ENCODE measurements at places on chromosomes 11 and 22.
A peak's percentile ranks its signal among the peaks of the same experiment; 100 is the strongest.

DNA sequence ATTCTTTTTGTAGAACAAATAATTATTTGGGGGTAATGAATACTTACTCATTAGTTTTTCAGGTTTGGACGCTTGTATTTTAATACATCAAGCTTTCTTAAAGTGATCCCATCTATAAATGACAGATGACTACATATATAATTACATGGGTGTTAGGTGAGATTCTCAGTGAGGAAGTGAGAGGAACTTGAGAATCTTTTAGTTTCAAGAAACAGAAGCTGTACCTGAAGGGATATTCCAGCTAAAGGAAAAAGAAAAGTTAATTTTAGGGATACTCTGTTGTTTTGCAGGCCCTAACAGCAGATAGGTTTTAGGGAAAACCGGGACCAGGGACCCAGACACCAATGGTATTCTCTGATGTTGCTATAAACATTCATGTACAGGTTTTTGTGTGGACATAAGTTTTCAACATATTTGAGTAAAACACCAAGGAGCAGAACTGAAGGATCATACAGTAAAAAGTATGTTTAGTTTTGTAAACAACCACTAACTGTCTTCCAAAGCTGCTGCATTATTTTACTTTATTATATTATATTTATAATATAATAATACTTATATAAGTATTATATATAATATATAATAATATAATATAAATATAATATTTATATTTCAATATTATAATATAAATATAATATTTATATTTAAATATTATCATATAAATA is 24.1 kb upstream of the PHOX2A start:
- no peak for DNase-seq

GRCh38 chr11:71108013-71108865 is 144.1 kb downstream of the SHANK2 start:
- no peak for DNase-seq

DNA sequence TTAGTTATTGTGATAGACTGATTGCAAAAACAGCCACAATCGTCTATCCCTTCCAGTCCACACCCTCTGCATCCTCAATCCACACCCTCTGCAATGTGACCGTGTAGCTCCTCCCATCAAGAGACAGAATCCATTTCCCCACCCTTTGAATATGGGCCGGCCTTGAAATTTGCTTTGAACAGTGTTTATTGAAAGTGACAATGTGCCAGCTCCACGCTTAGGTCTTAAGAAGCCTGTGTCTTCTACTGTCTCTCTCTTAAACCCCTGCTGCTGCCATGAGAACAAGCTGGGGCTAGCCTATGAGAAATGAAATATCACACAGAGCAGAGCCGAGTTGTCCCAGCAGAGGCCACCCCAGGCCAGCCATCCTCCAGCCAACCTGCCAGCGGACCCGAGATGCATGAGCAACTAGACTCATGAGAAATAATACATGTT is 22.3 kb upstream of the MICAL2 start:
- peak; percentile 60 for DNase-seq

- peak; percentile 23 for DNase-seq
These were observed 7.4 kb downstream of the ATL3 start for GRCh38 chr11:63663809-63664208.

DNA sequence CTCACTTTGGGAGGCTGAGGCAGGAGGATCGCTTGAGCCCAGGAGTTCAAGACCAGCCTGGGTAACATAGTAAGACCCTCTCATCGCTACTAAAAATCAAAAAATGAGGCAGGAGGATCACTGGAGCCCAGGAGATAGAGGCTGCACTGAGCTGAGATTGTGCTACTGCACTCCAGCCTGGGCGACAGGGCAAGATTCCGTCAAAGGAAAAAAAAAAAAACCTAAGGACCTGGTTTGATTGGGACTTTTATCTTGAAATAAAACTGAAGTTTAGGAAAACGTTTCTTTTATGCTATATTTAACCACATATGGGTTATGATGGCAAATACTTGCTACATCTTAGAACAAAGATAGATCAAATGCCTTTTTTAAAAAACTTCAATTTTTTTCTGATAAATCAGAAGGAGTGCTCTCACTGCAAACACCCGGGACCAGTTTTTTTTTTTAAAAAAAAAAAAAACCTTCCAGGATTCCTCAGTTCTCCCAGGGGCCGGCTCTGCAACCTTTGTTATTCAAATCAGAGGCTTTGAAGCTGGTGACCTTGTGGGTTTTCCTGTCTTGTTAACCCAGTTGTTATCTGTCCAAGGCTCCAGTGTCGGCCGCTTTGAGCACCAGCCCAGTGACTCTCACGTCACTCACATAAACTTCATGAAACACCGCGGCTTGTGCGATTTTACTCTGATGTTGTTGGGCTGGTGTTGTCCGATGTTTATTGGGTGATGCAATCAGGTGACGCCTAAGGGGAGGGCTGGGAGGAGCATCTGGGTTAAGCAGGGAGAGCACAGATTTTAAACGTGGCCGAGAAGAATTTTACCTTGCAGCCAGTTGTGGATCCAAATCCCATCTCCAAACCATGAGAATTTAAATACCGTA is 24.7 kb upstream of the SLC22A12 start:
- peak; percentile 40 for DNase-seq

- no peak for DNase-seq
These were observed 13.8 kb downstream of the OLFML1 start for GRCh38 chr11:7499081-7499480.

GRCh38 chr22:46827781-46828180 is 65.3 kb downstream of the TBC1D22A start:
- no peak for DNase-seq

DNA sequence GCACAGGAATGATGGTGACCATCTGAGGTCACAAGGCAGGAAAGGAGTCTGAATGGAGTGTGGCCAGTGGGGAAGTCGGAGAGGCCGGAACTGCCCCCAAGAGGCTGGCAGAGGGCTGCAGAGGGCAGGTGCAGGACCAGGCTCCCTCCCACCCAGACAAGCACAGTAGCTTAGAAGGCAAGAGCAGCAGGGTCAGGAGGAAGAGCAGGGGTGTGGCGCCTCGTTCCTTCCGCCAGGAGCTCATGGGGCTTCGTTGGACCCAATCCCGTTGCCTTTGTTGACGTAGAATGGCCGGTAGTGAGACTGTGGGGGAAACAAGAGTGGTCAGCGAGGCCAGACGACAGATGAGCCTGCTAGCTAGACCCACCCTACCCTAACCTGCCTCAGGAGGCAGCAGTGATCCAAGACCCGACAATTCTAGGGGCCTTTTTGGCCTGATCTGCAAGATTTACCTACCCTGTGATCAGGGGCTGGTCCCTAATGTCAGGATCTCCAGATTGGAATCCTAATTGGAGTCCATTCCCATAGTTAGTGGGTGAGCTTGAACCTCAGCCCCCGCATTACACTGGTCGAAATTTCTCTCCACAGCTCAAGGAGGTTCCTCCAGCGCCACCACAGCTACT is 25.6 kb downstream of the TRIM29 start:
- DNase-seq: no peak

DNA sequence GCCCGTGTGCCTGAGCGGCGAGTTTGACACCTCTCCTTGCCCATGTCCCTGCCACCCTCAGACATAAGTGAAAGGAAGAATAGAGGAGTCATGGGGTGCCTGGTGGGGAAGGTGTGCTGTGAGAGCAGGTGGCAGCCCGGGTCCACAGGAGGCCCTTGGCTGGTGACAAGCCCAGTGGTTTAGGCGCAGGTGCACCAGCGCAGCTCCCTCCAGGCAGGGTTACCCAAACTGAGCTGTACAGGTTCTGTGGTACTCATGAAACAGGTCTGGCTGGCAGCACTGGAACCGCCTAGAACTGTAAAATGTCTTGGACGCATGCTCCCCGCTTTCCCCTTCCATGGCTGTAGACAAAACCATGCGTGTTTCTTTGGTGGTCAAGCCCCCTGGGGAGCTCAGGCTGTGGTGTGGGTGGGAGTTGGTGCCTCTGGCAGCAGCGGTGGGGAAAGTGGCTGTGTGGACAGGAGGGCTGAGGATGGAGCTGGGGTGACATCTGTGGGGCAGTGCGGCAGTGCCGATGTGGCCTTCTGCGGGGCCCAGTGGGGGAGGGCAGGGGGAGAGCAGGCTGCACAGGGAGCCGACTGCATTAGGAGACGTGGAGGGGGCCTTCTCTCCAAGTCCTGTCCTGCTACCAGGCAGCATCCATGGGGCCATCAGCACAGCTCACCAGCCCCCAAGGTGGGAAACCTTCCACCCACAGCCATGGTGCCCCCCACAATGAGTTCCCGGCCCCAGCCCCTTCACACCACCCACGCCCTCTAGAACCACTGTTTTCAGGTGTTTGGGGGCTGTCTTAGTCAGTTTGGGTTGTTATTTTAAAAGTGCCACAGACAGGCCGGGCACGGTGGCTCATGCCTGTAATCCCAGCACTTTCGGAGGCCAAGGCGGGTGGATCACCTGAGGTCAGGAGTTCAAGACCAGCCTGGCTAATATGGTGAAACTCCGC is 5.6 kb upstream of the GTSE1 start:
- no peak for DNase-seq

DNA sequence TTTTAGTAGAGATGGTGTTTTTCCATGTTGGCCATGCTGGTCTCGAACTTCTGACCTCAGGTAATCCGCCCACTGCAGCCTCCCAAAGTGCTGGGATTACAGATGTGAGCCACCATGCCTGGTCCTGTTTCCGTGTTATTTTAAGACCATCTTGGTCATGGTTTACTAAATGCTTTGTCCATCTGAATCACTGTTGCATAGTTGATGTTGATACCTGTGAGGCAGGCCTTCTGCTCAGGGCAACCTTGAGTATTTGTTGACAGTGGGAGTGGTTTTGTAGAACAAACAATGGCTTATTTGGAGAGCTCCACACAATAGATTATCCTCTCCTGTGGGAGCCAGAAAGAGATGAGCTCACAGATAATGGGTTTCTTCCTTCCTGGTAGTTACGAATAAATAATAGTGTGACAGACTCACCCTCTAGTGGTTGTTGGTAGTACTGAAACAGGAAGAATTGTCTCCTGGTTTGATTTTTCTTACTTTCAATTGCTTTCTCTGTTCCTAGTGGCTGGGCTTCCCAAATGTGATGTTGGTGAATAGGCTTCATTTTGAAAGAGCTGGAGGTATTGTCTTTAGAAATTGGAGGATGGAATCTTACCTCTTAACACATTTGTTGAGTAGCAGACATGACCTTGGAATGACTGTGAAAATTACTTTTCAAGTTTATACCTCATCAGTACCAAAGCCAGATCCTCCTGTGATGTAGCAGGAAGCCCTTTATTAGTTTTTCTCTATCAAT is 39.0 kb downstream of the CTNND1 start:
- DNase-seq: peak; percentile 63

GRCh38 chr11:63240791-63241379 is 2.5 kb downstream of the SLC22A25 start:
- no peak for DNase-seq

- DNase-seq: no peak
These were observed 93.2 kb upstream of the FAT3 start for GRCh38 chr11:92131289-92131865.

- DNase-seq: no peak
These were observed 857 bp downstream of the SHANK3 start for GRCh38 chr22:50673231-50674129.

DNA sequence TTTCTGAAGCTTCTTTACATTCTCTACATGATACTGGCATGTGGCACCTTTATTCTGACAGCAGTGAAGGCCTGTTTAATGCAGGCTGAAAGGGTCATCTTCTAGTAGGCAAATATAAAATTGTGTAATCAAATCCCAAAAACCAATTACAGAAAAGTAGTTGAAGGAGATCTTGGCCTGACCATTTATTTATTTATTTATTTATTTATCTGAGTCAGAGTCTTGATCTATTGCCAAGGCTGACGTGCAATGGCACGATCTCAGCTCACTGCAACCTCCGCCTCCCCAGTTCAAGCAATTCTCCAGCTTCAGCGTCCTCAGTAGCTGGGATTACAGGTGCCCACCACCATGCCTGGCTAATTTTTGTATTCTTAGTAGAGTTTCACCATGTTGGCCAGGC is 22.7 kb upstream of the CECR2 start:
- DNase-seq: no peak

DNA sequence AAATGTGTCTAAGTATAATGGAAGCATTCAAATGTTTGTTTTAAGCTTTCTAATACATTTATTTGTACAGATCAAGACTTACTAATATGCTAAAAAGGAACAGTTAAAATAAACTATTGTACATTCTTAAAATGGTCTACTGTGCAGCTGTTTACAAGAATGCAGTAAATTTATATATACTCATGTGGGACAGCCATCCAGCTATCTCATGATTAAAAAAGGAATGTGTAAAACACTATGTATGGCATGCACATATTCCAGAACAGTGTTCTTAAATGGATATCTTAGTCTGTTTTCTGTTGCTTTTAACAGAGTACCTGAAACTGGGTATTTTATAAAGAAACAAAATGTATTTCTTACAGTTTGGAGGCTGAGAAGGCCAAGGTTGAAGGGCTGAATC is 30.2 kb upstream of the CSTF3 start:
- no peak for DNase-seq

GRCh38 chr11:47995360-47995769 is 15.0 kb downstream of the PTPRJ start:
- DNase-seq: no peak

DNA sequence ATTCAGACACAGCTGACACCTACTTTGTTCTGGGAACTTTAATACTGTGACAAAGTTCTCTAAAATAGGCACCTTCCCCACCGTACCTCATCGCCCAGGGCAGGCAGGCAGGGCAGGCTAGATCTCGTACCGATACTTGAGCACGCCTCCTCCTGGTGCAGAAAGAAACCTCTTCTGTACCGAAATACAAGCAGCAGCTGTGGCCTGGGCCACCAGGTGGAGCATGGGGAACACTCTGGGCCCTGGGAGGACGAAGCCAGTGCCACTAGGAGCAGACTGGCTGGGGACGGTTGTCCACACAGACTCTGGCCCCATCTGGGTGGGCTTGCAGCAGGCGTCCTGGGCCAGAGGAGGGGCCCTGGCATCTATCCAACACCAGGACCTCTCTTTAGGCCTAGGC is 12.8 kb downstream of the PMM1 start:
- DNase-seq: peak; percentile 65

GRCh38 chr11:31871310-31872075 is 60.4 kb upstream of the PAX6 start:
- no peak for DNase-seq

DNA sequence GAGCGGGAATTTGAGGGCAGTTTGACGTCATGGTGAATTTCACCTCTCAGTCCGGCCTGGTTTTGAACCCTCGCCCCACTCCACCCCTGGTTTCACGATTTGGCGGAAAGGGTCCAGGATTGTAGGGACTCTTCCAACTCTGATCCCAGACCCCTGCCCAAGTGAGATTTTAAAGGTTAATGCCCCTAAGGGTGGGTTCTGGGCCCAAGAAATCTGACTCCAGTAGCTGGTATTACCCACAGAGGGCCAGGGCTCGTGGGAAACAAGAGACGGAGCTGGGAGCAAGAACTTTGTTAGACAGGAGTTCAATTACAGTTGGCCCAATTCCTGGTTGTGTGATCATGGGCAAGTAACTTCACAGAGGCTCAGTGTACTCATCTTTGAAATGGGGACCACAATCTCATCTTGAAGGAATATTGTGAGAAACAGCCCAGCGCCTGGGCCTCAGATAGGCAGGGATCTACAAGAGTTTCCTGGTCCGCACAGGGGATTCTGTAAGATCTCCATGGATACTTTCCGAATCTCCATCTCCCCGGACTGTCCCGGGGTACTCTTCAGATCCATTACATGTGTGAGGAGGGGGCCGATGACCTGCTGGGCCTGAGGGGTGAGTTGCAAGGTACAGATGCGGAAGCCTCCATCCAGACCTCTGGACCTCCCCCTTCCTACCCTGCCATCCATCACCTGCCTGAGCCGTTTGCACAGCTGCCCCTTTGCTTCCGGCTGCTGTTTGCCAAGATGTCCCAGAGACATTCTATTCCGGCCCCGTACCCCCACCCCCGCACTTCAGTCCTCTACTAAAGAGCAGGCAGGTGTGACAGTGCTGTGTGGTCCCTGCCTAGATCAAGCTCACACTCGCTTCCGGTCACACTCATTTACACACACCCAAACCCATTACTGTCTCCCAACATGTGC is 687 bp upstream of the CALCA start:
- DNase-seq: no peak
